ENCODE measurements at places on chromosomes 7 and 10. TPM values are rescaled to one million over a fixed set of nuclear protein-coding genes. Genes with fewer than 3 reads are reported as not detected.
A peak's percentile ranks its signal among the peaks of the same experiment; 100 is the strongest.

GRCh38 chr10:3636356-3637181, 148.4 kb downstream of the KLF6 start:
- DNase-seq: no peak

GRCh38 chr10:48923748-48924147, 15.9 kb downstream of the LRRC18 start:
- no peak for DNase-seq

IGF2BP3 gene
- total RNA-seq: not detected

NUDT13 gene
- total RNA-seq: 2.1 TPM

TSPAN33 gene
- total RNA-seq: 7.6 TPM

CDC14C gene
- not detected for total RNA-seq

- no peak for DNase-seq
Observed at GRCh38 chr10:129864601-129865126, 99.4 kb downstream of the EBF3 start.

DNA sequence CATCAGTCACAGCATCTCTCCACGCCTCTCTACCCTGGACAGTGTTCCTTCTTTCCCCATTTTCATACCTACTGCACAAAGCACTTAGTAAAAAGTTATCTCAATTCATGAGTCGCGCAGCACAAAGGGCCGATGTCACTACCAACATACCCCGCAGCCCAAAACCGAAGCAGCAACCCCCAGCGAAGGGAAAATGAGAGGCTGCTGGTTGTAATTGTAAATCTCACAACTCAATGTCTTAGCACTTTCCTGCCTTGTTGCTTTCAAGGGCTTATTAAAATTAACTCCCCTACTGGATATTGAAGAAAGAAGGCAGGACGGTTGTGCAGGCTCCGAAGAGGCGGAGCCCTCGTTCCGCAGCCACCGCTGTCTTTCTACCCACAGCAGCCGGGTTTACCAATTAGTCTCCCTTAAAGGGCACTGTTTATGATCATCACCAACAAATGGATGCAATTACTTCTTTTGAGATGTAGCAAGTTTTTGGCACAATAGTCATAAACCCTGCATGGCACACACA, 6.5 kb downstream of the DIP2C start:
- no peak for DNase-seq

DNA sequence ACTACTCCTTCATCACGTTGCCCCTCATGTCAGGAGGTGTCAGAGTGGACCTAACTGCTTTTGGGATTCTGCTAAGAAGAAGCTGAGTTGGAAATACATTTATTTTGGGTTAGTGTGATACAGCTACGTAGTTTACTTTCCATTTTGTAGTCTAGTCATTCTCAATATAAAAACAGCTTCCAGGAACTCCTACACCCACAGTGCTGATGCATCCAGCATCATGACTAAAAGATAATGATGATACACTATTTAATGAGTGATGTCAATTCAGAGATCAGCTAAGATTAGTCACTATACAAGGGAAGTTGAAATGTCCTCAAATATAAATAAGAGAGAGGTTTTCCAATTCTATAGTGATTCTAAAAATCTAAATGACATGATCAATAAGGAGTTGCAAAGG, 264.2 kb upstream of the SLC26A5 start:
- no peak for DNase-seq

- no peak for DNase-seq
Observed at GRCh38 chr7:28505867-28506266, 93.5 kb downstream of the CREB5 start.

CRHR2 gene
- total RNA-seq: not detected

DNA sequence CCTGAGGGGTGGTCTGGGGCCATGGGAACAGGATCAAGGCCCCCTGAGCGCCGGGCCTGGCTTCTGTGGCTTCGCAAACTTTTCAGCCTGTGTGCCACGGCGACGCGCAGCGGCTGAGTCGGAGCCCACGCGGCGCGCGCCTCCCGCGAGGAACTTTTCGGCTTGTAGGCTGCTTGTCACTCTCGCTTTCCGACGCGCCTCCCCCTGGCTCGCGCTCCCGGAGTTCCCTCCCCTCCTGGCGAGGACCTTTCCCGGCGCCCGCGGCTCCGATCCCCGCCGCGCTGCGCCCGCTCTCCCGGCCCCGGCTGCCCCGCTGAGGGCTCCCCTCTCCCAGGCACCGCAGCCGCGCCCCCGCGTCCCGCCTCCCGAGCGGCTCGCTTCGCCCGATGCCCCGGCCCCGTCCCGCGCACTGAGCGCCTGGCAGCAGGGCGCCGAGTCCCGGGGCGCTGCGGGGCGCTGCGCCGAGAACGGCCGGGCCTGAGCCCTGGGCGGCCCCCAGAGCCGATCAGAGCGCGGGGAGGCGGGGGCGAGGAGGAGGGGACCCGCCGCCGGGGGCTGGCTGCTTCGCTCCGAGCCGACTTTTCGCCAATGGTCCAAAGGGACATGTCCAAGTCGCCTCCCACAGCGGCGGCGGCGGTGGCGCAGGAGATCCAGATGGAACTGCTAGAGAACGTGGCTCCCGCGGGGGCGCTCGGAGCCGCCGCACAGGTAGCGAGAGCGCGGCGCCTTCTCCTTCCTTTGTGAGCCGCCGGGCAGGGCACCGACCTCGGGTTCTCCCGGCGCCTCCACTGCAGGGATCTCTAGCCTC, at the start of gene CACNB2:
Gene CACNB2, plus strand, starts transcription at position 276 of the 808 bp plus-strand sequence.
- no peak for DNase-seq

TMEM176A gene
- total RNA-seq: 36.9 TPM

DNA sequence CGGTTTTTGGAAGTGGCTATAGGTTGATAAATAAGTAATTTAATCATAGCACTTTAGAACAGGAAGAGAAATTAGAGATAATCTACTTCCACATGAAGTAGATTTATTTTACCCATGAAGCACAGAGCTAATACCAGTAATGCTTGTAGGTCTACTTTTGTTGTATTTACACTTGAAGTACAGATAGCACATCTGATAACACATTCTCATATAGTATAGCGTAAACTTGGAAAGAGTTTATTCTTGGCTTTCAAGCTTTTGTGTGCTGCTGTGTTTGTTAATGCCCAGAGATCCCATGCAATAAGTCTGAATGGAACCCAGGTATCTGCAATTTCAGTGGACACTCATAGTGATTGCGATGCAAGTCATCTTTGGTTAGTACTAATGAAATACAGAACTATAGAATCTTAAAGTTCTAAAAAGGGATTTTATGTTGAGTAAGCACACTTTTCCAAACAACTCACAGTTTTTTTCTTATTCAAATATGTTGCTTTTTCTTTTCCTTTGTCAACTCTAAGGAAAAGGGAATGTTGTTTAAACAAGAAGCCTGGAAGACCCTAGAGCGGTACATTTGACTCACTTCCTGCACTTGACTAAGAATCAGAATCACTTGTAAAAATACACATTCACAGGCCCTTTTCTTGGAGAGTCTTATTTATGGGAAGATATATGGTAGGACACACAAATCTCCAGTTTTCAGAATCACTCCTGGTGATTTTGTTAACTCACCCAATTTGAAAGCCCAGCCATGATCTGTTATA, 105.8 kb downstream of the GNAI1 start:
- DNase-seq: no peak

DNA sequence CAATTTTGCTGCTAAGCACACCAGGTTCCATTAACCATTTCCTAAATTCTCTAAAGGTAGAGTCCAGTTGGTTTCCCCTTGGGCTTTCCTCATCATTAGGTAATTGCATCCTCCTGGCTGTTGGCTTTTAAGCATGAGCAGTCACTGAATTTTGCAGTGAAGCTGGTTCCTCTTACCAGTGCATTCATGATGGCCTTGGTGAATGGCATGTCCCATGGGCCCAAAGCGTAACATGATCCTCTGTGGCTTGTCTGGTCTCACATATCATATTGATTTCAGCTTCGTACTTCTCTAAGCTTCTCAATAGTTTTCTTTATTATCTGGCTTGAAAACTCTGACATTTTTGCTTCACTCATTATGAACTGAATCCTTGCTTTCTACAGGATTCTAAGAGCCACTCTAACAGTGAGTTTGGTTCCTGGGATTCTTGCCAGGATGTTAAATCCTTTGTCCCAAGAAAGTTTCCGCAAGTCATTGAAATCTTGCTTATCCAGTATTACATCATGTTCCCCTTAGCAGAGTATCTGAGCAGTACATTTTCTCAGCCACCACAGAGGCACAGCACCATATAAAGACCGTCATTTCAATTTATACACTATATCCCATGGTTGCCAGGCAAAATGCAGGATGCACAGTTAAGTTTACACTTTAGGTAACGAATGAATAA, 134.2 kb downstream of the PTN start:
- no peak for DNase-seq

DNA sequence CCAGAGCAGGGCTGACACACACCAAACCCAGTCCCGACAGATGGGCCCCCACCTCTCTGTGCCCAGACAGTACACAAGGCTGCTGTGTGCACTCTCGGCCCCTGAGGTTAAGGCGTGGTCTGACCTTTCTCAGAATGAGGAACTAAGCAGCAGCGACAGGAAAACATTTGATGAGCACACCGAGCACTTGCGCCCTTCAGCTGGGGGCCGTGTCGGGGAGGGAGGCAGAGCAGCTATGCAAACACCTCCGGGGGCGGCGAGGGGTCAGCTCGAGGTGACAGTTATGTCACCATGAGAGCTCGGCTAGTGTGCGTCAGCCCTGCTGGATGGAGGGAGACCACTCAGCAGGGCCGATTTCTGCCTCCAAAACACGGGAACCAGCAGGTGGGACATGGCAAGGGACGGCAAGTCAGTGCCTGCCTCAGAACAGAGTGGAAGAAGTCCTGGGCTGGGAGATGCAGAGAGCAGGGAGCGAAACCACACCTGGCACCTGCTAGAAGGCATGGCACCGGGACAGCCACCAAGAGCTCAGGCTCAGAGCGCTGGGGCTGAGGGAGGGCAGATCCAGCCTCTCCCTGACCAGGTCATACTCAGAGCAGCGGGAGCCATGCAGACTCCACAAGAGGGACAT, 57.4 kb downstream of the CHST15 start:
- DNase-seq: no peak

CPA4 gene
- not detected for total RNA-seq

- no peak for DNase-seq
Observed at GRCh38 chr7:41503438-41503837, 199.5 kb downstream of the INHBA start.

MNX1 gene
- total RNA-seq: not detected

DNA sequence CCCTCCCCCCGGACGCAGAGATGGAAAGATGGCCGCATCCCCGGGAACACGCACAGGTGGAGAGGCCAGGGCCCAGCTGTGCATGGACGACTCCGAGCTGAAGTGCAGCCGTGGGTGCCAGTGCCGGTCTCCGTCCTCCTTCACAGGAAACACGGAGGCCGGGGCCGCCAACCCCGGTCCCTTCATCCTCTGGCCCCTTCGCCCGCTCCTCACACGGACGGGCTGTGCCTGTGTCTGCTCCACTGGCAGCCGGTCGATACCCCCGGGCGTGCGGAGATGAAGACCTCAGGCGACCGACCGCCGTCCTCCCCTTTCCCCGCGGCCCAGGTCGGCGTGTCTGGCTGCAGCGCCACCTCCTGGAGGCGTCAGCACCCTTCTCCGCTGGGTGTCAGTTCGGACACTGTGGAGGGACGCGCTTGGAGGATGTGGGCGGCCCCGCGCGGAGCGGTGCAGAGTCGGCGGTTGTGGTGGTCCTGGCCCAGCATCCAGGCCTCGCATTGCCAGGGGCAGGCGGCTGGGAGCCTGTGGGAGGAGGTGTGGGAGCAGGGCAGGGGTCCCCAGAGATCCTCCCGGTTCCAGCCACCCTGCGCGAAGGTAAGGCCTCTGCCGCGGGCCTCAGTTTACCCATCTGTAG, 9.9 kb downstream of the ZNF511 start:
- DNase-seq: no peak

SMO gene
- total RNA-seq: 23.9 TPM

GRID2IP gene
- total RNA-seq: not detected

VPS41 gene
- 50.3 TPM for total RNA-seq

TAS2R4 gene
- total RNA-seq: 1.2 TPM

DNA sequence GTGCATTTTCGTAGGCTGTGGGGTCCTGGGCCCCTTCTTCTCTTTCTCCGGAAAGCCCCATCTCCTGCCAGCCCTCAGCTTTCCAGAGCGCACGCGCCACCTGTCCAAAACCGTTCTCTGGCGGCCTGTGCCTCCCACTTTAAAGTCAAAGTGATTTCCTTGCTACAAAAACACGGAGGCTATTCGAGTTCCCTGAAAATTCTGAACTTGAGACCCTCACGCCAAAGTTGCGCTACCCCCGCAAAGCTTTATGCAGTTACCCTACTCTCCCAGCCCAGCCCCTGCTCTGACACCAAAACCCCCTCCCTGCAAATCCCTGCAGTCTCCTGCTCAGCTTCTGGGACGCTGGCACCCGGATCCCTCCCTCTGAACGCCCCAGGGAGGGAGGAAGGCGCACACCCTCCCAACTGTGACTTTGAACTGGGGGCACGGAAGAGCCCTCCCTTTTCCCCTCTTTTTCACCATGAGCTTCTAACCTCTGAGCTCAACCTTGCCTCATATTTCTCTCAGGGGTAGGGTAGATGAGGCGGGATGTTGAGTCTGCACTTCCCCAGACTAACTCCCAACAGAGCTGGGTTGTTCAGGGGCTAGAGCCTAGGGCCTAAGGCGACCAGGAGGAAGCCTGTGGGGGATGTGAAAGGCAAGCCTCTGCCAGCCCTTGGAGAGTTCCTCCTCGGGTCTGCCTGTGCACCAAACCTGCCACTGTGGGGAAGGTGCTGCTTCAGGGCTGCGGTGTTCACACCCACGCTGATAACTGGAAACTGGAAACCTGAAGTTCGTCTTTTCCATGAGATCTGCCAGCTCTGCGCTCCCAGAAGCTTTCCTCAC, 2.7 kb upstream of the PAX4 start:
- DNase-seq: no peak

GRCh38 chr7:58086871-58087535, 637.0 kb downstream of the ZNF716 start:
- DNase-seq: no peak

FKBP6 gene
- total RNA-seq: not detected

MEOX2 gene
- total RNA-seq: 11.2 TPM

CALML5 gene
- not detected for total RNA-seq

SLC26A3 gene
- total RNA-seq: 13.1 TPM

HOXA4 gene
- total RNA-seq: 20.7 TPM

- DNase-seq: peak; percentile 82
Observed at GRCh38 chr10:112261281-112261822, 21.8 kb upstream of the TECTB start.

NPFFR1 gene
- total RNA-seq: not detected

Data from esophagus muscularis mucosa (tissue), 4 donors.